ENCODE measurements at places on chromosomes 3 and 15.

DNA sequence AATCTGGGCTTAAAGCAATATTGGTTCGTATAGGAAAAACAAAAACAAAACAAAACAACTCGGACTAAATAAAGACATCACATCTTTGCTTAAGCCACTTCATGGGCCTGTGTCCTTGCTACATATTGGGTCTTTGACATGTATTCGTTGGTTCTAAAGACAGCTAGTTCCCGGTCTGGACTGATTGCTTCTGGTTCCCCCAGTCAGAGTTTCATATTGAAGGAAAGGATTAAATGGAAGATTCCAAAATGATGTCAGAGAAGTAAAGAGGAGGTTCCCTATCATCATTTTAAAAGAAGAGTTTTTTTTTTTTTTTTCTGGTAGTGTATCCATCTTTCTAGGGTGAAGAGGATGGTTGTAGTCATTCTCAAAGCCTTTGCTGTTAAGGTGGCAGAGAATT, 2.3 kb downstream of the OXSR1 start:
- DNase-seq: no peak

GRCh38 chr3:181919375-181919774, 207.7 kb downstream of the SOX2 start:
- DNase-seq: no peak

GRCh38 chr3:197068077-197068476, 38.5 kb upstream of the MELTF start:
- DNase-seq: no peak

GRCh38 chr15:52052066-52052935, 33.3 kb downstream of the MAPK6 start:
- no peak for DNase-seq

DNA sequence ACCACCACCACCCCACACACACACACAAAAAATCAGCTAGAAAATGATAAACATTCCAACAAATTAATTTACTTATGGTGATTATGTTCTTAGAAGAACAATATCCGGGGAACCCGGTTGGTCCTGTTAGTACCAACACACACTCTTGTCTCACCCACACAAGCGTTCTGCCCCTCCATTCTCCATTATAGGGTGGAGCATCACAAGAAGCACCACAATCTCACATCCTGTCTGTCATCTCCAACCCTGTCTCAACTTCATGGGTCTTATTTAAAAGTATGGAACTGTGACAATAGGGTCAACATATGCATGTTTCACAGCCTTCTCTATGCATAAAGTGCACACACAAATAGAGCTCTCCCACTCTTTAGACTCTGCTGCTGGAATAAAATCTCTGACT, 5.6 kb downstream of the GSK3B start:
- DNase-seq: no peak

DNA sequence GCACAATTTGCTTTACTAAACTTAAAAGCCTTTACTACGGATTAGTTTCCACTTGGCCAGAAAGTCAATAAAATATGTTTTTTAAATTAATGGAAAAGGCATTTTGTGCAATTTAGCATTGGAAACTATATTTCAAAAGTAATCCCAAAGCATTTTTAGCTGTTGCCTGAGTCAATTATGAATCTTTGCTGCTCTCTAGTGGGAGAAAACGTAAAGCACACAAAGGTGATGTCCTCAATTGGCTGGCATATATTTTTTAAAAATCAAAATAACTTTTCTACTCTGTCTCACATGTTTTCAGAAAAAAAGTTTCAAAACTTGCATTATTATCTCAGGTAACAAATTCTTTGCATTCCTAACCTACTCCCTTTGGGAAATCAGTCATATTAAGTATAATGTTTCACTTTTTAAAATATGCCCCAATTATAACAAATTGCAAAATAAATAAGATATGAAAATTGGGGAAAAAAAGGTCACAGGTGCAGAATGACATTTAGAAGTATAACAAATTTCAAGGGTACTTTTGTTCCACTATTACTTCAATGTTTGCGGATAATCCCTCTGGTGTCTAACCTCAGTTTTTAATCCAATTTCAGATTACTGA, 47.2 kb upstream of the TEX55 start:
- DNase-seq: peak; percentile 38

- no peak for DNase-seq
These were observed 127.6 kb upstream of the LMOD3 start for GRCh38 chr3:69250014-69250413.

- DNase-seq: no peak
These were observed 138.9 kb downstream of the EPHB1 start for GRCh38 chr3:134933997-134934396.

GRCh38 chr3:46882377-46883053, 5.0 kb downstream of the PTH1R start:
- DNase-seq: no peak

DNA sequence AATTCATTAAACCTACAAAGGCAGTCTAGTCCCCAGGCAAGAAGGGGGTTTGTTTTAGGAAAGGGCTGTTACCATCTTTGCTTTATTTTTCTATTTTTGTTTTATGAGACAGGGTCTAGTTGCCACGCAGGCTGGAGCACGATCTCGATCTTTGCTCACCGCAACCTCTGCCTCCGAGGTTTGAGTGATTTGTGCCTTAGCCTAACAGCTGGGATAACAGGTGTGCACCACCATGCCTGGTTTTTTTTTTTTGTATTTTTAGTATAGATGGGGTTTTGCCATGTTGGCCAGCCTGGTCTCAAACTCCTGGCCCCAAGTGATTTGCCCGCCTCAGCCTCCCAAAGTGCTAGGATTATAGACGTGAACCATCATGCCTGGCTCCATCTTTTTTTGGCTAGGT, 4.9 kb downstream of the HIGD1A start:
- no peak for DNase-seq

DNA sequence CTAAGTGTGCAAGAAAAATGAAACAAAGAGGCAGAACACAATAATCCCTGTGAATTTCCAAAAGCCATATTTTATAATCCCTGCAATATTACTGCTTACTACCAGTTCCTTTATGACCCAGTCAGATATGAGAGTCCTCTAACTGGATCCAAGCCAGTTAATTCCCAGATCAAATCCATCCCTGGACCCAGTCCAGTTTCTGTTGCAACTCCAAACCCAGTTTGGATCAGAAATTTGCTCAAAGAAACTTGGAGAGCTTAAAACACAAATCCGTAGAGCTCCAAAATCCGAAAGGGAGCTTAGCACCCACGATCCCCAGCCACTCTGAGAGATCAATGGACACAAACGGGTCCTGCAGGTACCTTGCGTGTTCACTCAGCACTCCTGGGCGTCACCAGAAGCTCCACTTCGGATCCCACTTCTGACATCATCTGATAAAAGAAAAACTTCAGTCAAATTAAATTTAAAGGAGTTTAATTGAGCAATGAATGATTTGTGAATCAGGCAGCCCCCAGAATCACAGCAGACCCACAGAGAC, 32.6 kb upstream of the THUMPD3 start:
- DNase-seq: no peak

GRCh38 chr3:44930911-44931310, 45.1 kb downstream of the ZDHHC3 start:
- no peak for DNase-seq

DNA sequence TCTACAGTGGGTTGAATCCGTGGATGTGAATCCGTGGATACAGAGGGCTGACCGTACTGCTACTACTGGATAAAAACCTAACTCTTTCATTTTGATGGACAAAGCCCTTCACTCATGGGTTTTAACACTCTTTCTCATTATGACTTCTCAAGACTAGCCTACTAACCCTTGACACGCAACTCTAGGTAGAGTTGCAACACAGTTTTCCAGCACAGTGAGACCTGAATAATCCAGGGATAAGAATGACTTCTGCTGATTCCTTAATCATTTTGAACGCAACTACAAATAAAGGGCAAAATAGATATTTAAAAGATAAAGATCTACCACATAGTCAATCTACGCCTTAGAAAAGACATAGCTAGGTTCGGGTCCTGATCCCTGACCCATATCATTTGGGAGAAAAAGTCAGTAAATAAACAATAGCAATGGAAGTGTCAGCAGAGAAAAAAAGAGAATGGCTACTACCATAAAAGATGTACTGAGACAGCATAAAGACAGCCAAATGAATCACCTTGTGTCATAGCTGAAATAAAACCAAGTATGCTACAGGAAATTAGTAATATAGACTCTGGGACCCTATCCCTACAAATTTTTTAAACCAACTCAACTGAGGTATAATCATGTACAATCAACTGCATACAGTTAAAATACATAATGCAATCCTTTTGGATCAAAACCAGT, 87.6 kb downstream of the DPH6 start:
- DNase-seq: no peak

DNA sequence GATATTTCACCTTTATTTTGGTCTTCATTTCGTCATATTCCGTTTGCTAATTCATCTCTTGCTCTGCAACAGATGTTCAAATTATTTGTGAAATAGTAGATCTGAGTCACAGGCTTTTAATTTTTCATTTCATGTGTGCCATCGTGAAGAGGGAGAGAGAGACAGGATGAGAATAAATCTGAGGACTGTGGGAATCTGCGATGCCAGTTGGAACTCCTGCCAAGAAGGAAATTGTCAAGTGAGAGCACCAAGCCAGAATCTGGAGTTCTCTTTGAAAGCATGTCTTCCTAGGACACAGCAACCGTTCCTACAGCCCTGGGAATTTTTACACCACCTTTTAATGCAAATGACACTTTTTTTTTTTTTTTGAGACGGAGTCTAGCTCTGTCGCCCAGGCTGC, 48.8 kb downstream of the NSMCE3 start:
- DNase-seq: no peak

DNA sequence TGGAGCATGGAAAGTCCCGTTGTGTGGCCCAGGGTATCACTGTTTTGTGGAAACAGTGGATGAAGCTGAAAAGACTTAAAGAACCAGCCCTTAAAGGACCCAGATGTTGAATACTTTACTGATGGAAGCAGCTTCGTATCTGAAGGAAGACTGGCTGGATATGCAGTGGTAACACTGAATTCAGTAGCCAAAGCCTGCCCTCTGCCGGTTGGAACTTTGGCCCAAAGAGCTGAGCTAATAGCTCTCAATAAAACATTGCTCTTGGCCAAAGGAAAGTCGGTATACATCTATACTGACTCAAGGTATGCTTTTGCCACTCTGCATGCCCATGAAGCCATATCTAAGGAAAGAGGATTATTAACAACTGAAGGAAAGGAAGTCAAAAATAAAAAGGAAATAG, 885.4 kb downstream of the PDCD6IP start:
- peak; percentile 7 for DNase-seq

GRCh38 chr15:90471769-90472168, 58.0 kb upstream of the CRTC3 start:
- no peak for DNase-seq

GRCh38 chr3:26712211-26713026, 89.8 kb downstream of the LRRC3B start:
- DNase-seq: no peak

- DNase-seq: no peak
These were observed 8.6 kb downstream of the ISLR start for GRCh38 chr15:74182131-74182530.

- no peak for DNase-seq
These were observed 76.2 kb upstream of the C2CD4B start for GRCh38 chr15:62241135-62241770.
